ENCODE measurements at places on chromosomes 5 and 9.

DNA sequence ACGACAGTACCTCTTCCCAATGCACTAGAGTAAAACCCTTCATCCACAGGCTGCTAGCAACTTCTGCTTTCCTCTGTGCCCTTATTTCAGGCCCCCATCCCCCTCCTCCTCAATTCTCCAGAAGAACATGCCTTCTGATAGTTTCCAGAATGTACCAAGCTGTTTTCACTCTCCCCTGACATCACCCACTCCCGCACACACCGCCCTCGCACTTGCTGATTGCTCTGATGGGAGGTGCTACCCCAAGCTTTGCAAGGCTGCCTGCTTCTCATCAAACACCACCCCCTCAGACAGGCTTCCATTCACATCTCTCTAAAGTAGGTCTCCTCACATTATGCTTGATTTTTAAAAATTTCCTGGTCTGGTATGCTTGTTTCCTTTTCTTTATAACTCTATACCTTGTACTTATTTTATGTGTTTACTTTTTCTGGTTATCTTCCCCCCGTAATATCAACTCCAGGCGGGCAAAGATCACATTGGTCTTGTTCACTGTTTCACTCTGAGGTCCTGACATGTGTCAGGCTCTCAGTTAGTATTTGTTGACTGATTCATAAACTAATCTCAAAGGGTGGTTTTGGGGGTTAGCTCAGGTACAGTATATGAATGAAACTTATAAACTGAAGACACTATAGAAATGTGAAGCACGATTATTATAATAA, 91.0 kb upstream of the C9orf72 start:
- no peak for DNase-seq

DNA sequence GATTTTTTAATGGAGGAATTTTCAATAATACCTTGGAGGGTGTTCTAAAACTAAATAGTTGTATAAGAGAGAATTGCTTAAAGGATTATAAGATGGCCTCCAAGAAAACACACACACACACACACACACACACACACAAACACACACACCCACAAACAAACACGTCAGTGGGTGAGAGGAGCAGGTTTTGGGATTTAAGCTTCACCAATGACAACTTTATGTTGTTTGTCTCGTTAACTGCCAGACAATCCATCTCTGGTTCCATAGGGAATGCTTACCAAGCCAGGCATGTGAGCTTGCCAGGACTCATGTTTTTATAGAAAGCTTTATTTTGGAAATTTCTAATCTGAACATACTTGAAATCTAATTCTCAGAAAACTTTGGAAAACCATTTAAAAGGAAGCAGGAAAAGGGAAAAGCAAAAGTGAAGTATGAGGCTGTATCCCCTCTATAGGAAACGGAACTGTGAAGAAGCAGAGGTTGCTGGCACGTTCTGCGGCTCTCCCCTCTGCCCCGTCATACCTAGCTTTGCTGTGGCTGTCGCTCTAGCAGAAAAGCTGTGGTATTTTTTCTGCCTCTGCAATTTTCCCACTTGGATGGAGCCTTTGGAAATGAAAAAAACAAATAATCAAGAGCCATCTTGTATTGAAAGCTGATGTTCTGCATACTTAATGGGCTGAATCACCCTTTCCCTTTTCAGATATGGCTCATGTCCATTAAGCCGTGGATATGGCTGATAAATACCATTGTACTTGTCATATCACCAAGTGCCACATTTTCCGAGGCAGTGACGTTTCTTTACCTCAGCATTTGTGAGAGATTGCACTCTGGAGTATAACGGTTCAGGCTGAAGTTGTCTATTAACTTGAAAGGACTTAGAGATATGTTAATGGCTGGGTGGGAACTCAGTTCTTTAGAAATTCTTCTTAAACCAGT, 112.7 kb downstream of the NTRK2 start:
- no peak for DNase-seq

DNA sequence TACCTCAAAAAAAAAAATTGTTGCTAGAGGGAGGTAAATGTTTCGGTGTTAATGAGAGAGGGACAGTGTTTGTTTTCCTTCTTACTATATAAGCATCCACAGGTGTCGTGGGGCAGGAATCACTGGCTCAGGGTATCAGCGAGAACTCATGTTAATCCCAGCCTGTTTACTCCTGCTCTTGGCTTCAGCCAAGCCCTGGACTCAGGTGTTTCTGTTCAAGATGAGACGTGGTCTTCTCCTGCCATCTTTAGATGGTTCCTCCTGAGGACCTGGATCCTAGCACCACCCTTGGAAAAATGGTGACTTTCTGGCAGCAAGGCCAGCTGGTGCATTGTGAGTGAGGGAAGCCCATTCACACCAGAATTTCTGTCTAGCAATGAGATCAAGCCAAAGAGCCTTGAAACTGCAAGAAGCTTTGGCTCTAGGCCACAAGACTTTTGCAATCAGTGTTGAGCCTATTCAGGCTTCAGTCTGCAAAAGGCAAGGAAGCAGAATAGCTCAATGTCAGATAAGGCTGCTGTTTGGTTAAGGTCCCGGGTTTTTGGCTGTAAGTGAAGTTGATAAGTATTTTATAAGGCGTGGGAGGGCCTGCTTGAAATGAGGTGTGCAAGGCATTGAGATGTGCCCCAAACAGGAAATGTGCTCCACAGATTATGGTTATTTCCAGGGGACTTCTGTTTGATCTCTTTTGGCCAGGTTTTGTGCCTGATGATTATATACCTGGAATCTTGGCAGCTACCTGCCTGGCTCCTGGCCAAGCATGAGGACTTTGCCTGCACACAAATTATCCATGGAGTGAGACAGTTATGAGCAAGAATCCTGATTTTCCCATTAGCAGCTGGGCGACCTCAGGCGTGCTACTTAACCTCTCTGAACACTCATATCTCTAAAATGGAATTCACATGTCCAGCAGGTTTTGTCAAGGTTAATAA, 99.8 kb downstream of the TENT4A start:
- no peak for DNase-seq

- no peak for DNase-seq
These were observed 67.0 kb downstream of the ARHGAP26 start for GRCh38 chr5:142837081-142837725.

DNA sequence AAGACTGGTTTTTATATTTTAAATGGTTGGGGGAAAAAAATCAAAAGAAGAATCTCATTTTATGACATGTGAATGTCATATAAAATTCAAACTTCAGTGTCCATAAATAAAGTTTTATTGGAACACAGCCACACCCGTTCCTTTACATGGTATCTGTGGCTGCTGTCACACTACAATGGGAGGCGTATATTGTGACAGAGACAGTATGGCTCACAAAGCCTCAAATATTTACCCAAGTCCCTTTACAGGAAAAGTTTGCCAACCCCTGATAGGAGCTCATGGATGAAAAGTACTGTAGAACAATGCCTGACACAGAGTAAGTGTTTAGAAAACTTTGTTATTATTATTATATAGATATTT, 5.2 kb upstream of the DUSP1 start:
- no peak for DNase-seq

GRCh38 chr9:35521708-35522107, 31.8 kb downstream of the RUSC2 start:
- DNase-seq, result no peak

- DNase-seq, result no peak
These were observed 732.0 kb upstream of the CTNND2 start for GRCh38 chr5:12636209-12636608.

DNA sequence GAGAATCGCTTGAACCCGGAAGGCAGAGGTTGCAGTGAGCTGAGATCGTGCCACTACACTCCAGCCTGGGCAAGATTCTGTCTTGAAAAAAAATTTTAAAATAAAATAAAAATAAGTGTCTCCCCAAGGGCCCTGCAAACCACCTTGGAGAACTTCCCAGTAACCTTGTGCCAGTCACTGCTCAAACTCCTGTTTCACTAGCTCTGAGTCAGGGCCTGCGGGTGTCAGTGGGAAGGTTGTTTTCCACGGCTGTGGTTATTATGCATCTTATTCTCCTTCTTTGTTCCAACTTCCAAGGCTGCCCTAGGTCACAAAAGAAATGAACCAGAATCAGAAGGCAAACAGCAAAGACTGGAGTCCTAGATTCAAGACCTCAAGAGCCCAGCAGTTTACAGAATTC, 246.7 kb downstream of the ADAMTSL1 start:
- no peak for DNase-seq

DNA sequence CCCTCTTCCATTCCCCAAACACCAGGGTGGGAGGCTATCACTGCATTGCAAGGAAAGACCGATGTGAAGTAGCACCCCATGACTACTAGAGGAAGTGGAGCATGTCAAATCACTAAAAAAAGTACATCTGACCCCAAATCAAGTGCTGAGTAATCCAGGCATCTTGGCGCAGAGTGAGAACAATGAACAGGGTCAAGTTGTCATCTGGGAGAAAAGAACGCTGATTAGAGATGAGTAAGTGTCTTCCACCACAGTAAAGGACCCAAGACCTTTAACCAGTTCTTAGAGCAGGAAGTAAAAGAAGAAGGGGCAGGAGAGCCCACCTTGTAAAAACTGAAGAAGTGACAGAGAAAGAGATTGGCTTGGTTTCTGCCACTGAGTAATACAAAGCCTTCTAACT, 75.0 kb upstream of the RAD23B start:
- peak; percentile 22 for DNase-seq

- no peak for DNase-seq
These were observed 599 bp downstream of the RAD1 start for GRCh38 chr5:34914671-34915138.

DNA sequence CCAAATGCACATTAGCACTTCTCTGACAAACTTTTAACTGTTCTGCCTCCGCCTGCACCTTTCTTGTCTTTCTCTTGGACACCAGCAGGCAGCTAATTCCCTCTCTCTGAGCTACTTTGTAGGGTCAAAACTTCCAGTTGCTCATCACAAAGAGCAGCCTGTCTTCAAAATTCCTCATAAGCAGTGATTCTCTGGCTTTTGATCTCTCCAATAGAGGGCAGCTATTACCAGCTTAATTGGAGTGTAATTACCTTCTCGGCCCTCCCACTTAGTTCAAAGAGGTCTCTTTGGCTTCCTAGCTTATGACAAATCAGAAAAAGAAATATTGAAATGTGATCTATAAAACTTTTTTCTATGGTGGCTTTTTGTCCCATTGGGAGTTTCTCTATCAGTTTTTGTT, 43.6 kb upstream of the RAD23B start:
- DNase-seq, result peak; percentile 25

- DNase-seq, result no peak
These were observed 6.5 kb upstream of the HAND1 start for GRCh38 chr5:154484393-154485095.
